ENCODE measurements at places on chromosomes 2 and 18. TPM values are rescaled to one million over a fixed set of nuclear protein-coding genes. Genes with fewer than 3 reads are reported as not detected.

LYG2 gene
- total RNA-seq = not detected

SP5 gene
- 0.37 TPM for total RNA-seq

ABCG8 gene
- total RNA-seq = not detected

MC5R gene
- not detected for total RNA-seq

PLCL1 gene
- total RNA-seq = 1.6 TPM

HOXD10 gene
- not detected for total RNA-seq

LOXHD1 gene
- 0.05 TPM for total RNA-seq

SPATA3 gene
- 1.3 TPM for total RNA-seq

GDF7 gene
- 0.02 TPM for total RNA-seq

DAW1 gene
- not detected for total RNA-seq

COLEC11 gene
- 0.37 TPM for total RNA-seq

GYPC gene
- 143 TPM for total RNA-seq

SLC5A7 gene
- not detected for total RNA-seq

CD8B2 gene
- total RNA-seq = 0.11 TPM

UGT1A4 gene
- not detected for total RNA-seq

LINC00305 gene
- total RNA-seq = not detected

DCAF17 gene
- total RNA-seq = 18.3 TPM

MAP4K4 gene
- 62.3 TPM for total RNA-seq

FOXD4L1 gene
- total RNA-seq = not detected

SERPINB8 gene
- 17.1 TPM for total RNA-seq

SKA1 gene
- 48.3 TPM for total RNA-seq

All from activated CD4-positive, alpha-beta T cell treated with anti-CD3 and anti-CD28 coated beads for 36 hours (primary cell).